ENCODE measurements at places on chromosomes 1 and 21.

GRCh38 chr1:112509005-112509659, 367 bp downstream of the WNT2B start:
- DNase-seq, result peak; percentile 46

GRCh38 chr1:217133958-217134856, 411.0 kb upstream of the ESRRG start:
- DNase-seq, result no peak

DNA sequence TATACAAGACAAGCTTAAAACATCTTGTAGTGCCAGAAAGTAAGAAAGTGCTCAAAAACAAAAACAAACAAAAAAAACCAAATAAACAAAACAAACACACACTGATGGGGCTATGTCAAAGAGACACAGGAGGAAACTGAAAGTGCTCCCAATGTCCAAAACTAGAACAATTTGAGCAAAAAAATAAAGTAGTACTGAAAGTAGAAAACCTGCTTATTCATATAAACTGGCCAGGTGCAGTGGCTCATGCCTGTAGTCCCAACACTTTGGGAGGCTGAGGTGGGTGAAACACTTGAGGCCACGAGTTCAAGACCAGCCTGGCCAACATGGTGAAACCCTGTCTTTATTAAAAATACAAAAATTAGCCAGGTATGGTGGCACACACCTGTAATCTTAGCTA, 129.9 kb downstream of the GLUL start:
- no peak for DNase-seq

DNA sequence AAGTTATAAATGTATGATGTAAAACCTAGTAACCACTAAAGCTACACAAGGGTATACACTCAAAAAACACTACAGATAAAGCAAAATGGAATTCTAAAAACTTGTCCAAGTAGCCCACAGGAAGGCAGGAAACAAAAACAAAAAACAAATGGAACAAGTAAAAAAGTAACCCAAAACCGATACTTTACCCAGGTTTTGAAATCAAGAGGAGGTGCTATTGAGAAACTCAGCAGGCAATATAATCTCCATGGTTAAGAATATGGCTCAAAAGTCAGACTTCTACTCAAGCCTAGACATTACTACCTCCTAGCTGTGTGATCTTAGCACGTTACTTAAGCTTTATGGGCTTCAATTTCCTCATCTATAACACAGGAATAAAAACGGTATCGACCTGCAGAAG, 13.3 kb downstream of the RBBP5 start:
- no peak for DNase-seq
